ENCODE measurements at places on chromosomes 2 and 18.
A peak's percentile ranks its signal among the peaks of the same experiment; 100 is the strongest.

DNA sequence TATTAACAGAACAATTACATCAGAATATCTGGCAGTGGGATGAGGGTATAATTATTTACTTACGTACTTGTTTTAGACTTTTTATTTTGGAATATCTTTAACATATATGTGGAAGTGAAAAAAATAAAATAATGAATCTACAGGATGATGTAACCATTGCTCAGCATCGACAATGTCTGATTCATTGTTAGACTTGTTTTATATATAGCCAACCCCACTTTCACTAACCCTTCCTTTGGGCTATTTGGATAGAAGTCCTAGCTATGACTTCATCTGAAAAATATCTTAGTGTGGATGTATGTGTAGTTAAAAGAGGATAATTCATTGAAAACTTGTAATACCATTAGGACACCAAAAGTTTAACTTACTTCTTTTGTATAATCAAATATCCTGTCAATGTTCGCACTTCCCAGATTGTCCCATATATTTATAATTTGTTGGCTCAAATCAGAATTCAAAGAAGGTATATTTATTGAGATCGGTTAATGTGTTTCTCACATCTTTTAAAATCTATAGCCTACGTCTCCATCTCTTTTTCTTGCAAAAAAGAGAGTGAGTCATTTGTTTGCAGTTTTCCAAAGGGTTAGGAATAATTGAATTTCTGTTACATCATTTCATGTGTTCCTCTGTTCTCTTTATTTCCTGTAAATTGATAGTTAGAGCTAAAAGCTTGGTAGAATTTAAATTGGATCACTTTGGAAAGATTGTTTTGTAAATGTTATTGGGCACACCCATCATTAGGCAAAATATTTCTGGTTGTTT lies 506.1 kb upstream of the FAM98A start:
- DNase-seq = no peak

DNA sequence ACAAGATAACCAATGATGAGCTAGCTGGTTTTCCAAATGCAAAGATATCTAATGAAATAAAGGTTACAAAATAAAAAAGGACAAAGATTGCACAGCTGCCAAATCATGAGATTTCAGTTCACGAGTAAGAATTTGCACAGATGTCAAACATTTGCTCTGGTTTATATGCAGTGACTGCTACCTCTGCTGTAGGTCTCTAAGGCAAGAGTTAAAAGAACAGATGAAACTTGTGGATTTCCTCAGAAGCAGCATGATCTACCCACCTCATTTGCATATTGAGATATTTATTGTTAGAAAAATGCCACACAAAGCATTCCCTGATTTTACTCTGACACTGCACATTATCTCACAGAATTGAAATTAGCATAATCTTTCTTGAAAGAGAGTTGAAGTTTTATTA lies 763.2 kb upstream of the ZEB2 start:
- no peak for DNase-seq

DNA sequence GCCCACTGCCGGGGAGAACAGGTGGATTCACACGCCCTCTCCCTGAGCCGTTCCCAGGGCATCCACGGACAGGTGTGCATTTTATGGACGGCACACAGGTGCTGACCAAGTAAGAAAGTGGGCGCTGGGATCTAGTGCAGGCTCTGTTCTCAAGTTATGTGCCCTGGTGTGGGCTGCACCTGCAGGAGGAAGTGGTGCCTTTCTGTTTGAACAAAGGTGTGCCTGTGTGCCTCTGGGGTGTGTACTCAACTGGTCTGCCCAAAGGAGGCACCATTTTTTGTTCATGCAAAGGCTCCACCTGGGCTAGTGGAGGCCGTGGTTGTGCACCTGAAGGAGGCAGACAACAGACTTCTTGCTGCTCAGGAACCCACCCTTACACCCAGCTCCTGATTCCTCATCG lies 88.2 kb upstream of the HK2 start:
- no peak for DNase-seq

- no peak for DNase-seq
Measured at GRCh38 chr2:38601463-38602135, 1.1 kb downstream of the HNRNPLL start.

GRCh38 chr2:217952409-217952808 lies 50.4 kb downstream of the TNS1 start:
- DNase-seq = no peak

DNA sequence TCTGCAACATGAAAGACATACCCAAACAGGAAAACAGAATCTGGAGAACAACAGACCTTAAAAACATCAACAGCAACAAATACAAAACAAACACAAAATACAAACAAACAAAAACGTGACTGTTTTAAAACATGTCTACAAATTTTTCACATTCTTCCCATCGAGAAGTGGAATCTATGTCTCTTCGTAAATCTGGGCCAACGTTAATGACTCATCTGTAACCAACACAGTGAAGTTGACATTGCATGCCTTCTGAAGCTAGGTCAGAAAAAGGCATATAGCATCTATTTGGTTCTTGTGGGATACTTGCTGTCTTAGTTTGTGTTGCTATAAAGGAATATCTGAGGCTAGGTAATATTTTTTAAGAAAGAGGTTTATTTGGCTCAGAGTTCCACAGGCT lies 269.0 kb upstream of the FBXO11 start:
- no peak for DNase-seq

- no peak for DNase-seq
Measured at GRCh38 chr2:233972941-233973575, 55.9 kb downstream of the TRPM8 start.

DNA sequence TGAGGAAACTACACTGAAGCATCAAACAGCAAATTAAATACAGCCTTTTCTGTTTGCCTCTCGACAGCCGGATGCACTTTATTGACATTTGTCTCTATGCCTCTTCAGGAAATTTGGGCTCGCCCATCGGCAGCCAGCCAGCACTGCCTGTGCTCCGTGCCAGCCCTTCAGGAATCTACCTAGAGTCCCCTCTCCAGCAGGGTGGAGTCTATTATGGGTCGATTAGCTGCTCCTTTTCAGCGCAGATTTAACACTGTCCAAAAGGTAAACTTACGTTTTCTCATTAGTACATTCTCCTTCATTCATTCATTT lies 91.5 kb downstream of the MYCN start:
- DNase-seq = no peak

GRCh38 chr18:75057169-75057960 lies 151.6 kb downstream of the PTGR3 start:
- DNase-seq = no peak

- DNase-seq = no peak
Measured at GRCh38 chr2:48397846-48398245, 132.1 kb upstream of the STON1 start.

DNA sequence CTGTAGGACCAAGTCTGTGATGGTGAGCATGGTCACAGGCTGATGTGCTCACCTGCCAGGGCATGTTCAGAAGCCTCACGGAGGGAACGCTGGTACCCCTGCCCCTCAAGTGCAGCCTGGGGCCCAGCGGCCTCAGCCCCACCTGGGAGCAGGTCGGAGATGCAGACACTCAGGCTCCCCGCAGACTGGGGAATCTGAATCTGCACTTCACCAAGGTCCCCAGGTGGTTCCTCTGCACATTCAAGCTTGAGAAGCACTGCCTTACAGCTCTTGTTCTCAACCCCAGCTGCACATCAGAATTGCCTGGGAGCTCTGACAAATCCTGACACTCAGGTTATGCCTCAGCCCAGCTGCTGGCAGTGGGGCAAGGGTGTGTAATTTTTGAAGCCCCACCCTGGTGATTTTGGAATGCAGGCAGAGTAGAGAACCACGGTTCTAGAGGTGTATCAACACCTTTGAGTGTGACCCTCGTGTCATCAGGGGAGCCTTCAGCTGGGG lies 54.8 kb downstream of the CRACDL start:
- DNase-seq = no peak

GRCh38 chr2:65403529-65403915 lies 28.9 kb downstream of the SPRED2 start:
- no peak for DNase-seq

DNA sequence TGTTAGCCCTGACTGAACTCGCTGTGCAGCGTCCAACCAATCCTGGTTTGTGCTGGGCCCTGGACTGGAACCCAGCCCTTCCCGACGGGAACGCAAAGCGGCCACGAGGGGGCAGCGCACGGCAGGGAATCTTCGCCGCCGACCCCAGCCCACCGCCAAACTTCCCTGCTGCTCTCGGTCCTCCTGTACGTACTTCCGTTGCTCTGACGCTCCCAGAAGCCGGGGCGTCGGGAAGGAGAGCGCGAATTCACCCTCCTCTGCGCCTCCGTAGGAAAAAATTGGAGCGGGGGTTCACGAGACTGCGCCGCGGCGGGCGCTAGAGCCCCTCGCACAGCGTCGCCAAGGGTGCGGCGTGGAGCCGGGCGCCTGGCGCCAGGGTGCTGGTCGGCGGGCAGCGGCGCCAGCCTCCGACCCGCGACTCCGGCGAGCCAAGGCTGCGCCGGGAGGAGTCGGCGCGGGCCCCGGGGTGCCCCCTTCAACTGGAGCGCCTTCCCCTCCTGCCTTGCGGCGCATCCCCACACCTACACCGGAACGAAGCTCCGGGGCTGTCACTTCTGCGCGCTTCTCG lies 873 bp upstream of the SH3RF3 start:
- peak; percentile 62 for DNase-seq

GRCh38 chr2:184049566-184049965 lies 548.8 kb upstream of the ZNF804A start:
- no peak for DNase-seq

DNA sequence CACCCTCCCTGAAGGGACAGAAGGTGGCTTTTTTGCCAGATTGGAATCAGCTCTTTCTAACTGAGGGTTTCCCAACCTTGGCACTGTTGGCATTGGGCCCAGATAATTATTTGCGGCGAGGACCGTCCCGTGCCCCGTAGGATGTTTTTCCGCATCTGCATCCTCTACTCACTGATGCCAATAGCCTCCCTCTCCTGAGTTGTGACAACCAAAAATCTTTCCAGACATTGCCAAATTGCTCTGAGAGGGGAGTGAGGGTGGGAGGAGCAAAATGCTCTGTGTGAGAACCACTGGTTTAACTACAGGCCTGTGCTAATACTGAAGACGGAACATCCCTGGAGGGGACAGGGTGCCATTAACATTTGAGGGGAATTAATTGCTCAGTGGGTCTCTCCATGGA lies 33.6 kb upstream of the GLI2 start:
- DNase-seq = no peak

DNA sequence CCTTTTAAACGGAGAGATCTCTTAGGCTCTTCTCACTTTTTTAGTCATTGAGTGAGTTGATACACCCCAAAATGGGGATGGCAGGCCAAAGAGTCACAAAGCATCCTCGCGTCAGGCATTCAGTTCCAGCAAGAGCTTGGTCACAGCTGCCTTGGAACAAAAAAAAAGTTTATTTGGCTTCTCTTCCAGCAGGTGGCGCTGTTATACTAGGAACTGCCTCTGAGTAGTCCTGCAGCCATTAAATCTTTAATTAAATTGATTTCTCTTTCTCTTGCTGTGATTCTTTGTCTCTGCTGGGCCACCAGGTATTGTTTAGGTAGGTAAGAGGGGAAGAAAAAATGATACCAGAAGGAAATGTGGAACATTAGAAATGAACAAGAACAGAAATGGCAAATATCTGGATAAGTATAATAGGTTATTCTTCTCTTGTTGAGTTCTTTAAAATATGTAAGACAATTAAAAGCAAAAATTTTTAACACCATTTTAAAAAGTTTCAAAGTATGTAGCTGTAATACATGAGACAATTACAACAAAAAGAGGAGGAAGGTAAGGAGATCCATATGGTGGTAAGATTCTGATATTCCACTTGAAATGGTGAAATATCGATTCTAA lies 175.1 kb downstream of the GALNT1 start:
- peak; percentile 59 for DNase-seq

GRCh38 chr2:111238296-111238695 lies 117.6 kb downstream of the BCL2L11 start:
- no peak for DNase-seq

- no peak for DNase-seq
Measured at GRCh38 chr18:41973983-41974382, 18.9 kb downstream of the PIK3C3 start.

GRCh38 chr2:35526741-35527140 lies 828.8 kb upstream of the CRIM1 start:
- no peak for DNase-seq

- no peak for DNase-seq
Measured at GRCh38 chr2:231218366-231218765, 19.9 kb downstream of the ARMC9 start.

DNA sequence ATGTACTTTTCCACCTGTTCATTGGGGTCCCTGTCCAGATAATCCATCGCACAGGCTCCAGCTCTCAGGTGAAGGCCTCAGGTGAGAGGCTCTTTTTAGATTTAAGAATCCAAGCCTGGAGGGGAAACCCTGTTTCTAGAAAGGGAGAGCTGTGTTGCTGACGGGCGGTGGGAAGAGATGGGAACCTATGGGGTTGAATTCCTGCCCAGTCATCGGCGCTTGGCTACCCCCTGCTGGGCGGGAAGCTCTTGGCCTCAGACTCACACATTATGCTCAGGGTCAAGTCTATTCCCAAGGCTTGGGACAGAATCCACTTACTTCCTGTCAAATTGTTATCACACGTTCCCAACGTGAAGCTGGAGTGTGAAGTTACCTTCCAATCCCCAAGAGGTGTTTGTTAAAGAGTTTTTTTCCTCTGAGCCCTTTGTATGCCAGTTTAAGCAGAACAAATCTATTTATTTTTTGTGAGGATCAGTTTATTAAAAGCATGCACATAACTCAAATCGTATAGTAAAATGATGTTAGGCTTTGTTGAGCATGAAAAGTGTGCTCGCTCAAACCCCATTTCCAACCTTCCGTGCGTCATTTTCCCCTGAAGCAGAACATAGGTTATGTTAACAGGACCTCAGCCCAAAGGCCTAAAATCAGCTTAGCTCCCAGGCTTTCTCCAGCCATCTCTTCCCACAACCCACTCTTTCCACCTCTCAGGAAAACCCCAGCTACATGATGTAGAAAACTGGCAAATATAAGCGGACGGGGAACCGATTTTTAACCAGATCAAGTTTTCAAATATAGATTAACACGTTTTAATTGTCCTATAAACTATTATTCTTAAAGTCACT lies 181.7 kb upstream of the ETAA1 start:
- DNase-seq = no peak

- DNase-seq = no peak
Measured at GRCh38 chr2:230362030-230362691, 35.2 kb downstream of the SP140L start.

DNA sequence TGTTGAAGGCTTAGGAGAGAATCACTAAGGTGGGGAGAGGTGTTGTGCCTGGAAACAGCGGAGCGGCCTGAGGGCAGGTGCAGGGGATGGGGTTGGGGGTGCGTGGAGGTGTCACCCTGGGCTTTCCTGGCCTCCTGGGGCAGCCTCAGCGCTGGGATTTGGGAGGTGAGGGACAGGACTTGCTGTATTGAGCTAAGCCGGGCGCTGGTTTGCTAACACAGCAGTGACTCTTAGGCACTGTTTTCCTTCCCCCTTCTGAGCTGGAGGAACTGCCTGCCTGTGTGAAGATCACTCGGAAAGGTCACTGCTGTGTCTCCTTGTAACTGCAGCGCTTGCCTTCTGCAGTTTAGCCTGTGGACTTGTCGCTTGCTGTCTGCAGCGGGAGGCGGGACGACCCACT lies 21.2 kb downstream of the PRELID3A start:
- no peak for DNase-seq

- DNase-seq = no peak
Measured at GRCh38 chr18:8107426-8107825, 501.8 kb upstream of the RAB12 start.
